ENCODE measurements at places on chromosomes 12 and 14.

- no peak overlapping the region for H3K27ac ChIP-seq
- no peaks in the 10 kb centered on the region for H3K36me3 ChIP-seq
- H3K4me1 ChIP-seq, result no peaks in the 10 kb centered on the region
- H3K27me3 ChIP-seq, result no peaks in the 10 kb centered on the region
- no peak overlapping the region for H3K4me3 ChIP-seq
- no peak for DNase-seq
These were observed 36.7 kb downstream of the FLRT2 start for GRCh38 chr14:85566603-85567002.

DNA sequence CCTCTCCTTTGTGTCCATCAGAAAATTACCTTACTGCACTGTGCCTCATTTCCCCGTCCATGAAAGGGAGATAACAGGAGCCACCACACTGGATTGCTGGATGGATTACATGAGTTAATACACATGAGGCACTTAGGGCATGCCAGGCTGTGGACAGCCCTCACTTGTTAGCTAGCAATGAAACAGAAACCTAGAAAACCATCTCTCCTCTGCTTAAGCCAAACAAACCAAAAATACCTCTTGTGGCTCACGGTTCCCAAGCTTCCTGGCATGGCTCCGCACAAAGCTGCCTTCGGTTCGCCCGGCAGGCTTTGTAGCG is 660 bp upstream of the HCFC2 start:
- peaks cover 16% of the 10 kb centered on the region for H3K4me1 ChIP-seq
- H3K36me3 ChIP-seq, result peaks cover 9% of the 10 kb centered on the region
- DNase-seq, result no peak

DNA sequence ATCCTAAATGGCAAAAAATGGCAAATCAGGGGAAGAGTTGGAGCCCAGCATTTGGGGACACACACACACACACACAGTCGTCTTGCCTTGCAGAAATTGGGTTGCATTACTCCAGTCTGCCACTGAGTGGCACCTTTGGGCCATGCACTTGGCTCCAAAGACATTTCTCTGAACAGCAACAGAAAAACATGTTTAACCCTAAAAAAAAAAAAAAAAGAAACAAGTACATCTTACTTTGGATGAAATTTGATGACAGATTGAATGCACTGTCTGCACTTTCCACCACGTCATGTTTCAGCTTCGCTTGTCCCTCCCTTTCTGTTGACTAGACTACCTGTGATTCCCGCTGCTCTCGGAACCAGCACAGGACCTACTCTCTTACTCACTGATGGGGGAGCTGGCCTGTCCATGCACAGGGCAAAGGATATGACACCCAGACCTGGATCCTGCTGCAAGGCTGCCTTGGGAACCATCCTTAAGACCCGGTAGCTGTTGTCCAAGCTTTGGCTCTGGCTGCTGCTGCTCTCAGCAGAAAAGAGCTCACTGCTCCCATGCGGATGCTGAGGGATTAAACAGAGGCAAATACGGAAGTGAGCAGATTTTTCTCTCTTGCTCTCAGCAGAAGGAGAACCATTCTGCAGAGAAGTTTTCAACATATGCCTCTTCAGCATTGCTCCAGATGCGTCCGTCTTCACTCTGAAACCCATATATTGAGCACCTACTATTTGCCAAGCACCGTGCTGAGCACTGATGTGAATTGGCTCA is 376.8 kb downstream of the DPF3 start:
- peaks cover 61% of the 10 kb centered on the region for H3K4me1 ChIP-seq
- peak; percentile 55 for DNase-seq
- peaks cover 30% of the 10 kb centered on the region for H3K27me3 ChIP-seq
- peaks cover 21% of the 10 kb centered on the region for H3K36me3 ChIP-seq

- H3K27ac ChIP-seq, result no peak overlapping the region
- no peaks in the 10 kb centered on the region for H3K27me3 ChIP-seq
- no peak overlapping the region for H3K4me3 ChIP-seq
- DNase-seq, result no peak
These were observed 14.0 kb upstream of the KCNH3 start for GRCh38 chr12:49524660-49525324.

DNA sequence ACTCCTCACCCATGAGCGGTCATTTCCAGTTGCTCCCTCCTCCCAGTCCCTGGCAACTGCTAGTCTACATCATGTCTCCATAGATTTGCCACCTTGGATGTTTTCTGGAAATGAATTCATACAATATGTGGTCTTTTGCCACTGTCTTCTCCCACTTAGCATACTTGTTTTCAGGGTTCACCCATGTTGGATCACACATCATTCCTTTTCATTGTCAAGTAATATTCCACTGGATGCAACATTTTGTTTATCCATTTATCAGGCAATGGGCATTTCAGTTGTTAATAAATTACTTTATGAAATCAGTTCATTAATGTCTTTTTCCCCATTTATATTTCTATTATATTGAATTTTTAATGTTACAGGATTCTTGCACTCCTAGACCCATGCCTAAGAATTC is 64.3 kb downstream of the EML1 start:
- no peak for DNase-seq
- H3K27ac ChIP-seq, result no peak overlapping the region
- no peak overlapping the region for H3K4me3 ChIP-seq
- H3K4me1 ChIP-seq, result no peaks in the 10 kb centered on the region
- peaks cover 5% of the 10 kb centered on the region for H3K27me3 ChIP-seq

All from T-helper 2 cell treated with Interferon-gamma antibody and Interleukin-4, amounts not matched to agents 5 μg/mL and 100 μg/mL, for 36 hours (primary cell).